Activated CD8-positive, alpha-beta T cell treated with anti-CD3 and anti-CD28 coated beads for 36 hours (primary cell): ENCODE measurements at places on chromosomes 2 and 18. TPM values are rescaled to one million over a fixed set of nuclear protein-coding genes. Genes with fewer than 3 reads are reported as not detected.
A peak's percentile ranks its signal among the peaks of the same experiment; 100 is the strongest.

DNA sequence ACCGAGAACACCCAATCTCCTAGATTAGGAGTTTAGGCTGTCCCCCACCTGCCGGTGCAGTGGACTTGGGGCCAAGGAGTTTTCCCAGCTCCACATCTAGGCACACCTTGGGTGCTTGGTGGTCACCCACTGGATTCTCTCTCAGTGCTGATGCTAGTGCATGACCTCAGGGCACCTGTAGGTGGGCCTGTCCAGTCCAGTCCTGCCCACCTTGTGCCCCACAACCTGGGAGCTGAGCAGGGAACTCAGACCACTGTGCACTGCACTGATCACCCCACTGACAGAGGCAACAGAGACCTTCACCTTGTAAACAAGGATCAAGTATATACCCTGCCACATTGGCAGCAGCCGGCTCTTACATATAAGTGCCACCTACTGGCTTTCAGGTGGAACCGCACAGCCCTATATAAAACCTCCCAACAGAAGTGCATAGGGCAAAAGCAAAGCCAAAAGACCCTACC is 12.7 kb upstream of the CDH19 start:
- peak; percentile 2 for DNase-seq

DNAJC27 gene
- 6.6 TPM for total RNA-seq

- no peak for DNase-seq
Measured at GRCh38 chr2:148039783-148040182, 18.9 kb downstream of the MBD5 start.

DNA sequence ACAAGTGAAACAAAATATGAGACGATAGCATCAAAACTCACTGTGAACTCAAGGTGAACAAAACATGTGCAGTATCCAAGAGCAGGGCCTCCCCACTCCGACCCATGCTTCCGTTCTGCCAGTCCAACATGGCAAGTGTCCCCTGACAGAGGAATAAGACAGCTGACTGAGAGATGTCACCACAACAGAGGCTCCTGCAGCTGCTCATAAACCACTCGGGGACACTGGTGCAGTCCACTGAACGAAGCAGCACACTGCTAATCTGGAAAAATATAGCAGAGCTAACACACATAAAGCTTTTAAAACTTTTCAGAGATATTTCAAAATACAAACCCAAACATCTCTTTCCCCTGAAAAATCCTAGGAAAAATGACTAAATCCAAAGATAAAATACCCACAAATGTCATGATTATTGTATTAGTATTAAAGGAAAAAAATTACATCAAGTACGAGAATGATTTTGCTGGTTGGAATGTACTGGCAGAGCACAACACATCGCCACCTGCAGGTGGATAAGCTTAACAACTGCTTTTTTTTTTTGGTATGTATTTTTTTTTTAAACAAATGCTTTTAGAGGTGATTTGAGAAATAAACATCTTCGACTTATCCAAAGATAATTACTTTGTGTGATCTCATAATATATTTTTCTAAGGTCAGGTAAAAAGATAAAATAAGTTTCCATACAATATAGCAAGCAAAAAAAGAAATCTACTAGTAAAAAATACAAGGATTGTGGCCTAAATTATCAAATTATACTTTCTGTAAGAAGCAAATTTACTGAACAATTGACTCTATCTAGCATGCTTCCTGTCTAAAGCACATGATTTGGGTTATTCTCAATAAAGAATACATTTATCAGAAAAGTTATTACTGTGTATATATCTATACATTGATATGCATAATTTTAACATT is 18.6 kb downstream of the THADA start:
- peak; percentile 40 for DNase-seq

DNA sequence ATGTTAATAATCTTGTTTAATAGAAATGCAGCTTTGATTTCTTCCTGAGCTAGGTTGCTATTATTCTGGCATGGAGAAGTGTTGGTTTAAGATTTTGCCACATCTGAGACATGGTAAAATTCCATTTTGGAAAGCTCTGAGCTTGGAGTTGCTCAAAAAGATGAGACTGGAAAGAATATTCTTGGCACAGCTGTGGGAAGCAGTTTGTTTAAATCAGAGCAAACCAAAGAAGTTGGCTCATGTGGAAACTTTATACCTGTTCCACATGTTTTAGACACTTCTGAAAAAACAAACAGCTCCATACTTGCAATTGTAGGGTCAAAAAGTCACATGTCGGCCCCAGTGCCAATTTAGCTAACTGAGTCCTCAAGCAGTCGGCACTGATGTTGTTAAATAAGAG is 116.6 kb downstream of the SLC4A3 start:
- DNase-seq: no peak

MBP gene
- total RNA-seq: 39.9 TPM

DNA sequence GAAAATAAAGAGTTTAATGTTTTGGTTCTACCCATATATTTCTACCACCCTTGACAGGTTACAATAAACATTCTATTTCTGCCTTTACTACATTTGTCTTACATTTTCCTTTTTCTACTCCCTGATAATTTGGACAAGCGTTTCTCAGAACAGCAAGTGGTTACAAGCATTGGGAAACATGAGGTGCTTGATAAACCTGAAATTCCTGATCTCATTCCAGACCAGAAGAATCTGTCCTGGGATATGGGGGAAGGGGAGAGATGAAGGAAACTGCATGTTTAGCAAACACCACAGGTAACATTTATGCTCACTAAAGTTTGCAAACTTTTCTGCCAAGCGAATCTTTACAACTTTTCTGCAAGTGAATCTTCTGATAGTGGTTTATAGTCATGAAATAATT is 28.3 kb upstream of the DSC1 start:
- DNase-seq: no peak

SLC9A4 gene
- 0.07 TPM for total RNA-seq

DNA sequence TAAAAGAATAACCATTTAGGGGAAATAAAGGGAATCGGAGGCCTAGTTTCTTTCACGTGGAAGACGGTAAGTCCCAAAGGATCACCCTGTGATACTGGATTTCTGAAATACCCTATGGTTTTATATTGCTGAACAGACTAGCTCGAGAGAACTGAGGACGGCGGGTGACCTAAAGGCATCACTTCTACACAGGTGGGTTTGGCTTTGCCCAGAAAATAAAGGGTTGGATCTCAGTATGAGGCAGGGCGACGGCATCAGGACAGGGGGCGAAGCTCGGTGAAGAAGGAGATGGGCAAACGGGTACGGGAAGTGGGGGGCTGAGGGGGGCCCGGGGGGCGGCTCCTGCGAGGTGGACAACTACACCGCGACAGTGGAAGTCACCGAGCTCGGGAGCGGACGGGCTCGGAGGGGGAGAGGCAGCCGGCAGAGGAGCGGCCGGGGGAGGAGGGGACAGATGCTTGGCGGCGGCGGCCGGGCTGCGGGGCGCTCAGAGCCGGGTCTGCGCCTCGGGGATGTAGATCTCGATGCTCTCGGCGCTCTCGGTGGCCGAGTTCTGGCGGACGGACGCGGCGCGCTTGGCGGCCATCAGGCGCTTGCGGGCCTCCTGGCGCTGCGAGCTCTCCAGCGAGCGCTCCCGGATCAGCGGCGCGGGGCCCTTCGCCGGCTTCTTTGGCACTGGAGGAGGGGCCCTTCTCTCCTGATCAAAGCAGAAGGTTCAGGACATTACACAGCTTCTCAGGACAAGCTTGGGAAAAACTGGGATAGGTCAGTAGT is 48.9 kb downstream of the TGIF1 start:
- DNase-seq: peak; percentile 24

IL36B gene
- not detected for total RNA-seq
